ENCODE measurements at places on chromosomes 2 and 18.

DNA sequence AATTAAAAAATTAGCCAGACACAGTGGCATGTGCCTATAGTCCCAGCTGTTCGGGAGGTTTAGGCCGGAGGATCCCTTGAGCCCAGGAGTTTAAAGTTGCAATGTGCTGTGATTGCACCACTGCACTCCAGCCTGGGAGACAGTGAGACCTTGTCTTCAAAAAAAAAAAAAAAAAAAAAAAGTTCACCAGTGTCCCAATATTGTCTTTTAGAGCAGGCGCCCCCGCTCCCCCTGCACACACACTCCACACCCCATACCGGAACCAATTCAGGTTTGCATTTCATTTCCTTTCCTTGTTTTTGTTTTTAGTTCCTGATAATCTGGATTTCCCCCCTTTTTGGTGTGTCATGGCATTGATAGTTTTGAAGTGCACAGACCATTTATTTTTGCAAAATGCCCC lies 10.4 kb downstream of the TMEM87B start:
- no peak for DNase-seq

DNA sequence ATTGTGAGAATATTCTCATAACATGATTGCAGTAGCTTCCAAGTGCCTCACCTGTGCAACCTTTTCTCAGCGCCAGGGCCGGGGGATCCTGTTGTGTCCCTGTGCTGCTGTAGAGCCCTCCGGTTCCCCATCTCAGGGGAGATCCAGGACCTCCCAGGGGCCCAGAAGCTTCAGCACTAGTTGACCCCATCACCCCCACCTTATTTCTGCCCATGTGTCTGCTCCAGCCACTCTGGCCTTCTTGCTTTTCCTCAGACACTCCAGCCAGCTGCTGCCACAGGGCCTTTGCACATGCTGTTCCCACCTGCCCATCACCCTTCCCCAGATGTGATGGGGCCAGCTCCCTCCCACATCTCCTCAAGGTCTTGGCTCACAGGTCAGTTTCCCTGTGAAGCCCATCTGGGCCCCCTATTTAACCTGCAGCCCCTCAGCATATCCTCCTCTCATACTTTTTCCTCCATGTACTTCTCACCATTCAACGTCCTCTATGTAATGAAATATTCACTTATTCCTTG lies 226.5 kb downstream of the SEPTIN10 start:
- no peak for DNase-seq

DNA sequence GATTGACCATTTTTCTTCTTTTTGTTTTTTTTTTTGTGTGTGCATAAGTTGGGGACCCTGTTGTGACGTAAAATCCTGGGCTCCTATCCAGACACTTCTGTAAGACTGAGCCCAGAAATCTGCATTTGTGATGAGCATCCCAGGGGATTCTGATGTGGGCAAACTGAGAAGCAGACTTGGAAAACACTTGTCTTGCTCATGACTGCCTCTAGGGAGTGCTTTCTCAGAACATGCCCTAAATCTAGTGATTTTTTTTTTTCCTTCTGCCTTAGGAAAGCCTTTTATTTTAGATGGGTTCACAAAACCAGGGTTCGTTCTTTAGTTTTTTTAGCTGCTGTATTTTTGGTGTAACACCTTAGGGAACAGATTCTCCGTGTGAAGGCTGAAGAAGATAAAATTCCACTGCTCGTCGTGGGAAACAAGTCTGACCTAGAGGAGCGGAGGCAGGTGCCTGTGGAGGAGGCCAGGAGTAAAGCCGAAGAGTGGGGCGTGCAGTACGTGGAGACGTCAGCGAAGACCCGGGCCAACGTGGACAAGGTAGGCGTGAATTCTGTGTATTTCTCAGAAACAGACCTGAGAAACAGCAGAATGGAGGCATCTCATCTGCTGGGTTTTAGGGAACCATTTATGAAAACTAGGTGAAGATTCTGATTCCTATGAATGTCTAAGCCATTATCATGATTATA lies 36.7 kb downstream of the RALB start:
- no peak for DNase-seq

DNA sequence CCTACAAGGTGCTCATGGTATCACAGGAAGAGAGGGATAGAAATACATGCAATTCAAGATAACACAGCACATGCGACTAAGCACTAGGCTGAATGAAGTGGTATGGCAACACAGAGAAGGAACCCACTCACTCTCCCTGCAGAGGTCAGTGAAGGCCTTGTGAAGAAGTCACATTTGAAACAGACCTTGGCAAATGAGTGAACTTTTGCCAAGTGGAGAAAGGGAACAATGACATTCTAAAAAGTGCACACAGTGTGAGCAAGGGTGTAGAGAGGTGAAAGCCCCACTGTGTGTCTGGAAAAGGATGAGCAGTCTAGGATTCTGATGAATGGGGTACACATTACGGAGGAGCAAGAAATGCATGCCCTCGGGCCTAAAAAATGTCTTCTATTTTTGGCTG lies 23.3 kb downstream of the KLF7 start:
- DNase-seq, result no peak

DNA sequence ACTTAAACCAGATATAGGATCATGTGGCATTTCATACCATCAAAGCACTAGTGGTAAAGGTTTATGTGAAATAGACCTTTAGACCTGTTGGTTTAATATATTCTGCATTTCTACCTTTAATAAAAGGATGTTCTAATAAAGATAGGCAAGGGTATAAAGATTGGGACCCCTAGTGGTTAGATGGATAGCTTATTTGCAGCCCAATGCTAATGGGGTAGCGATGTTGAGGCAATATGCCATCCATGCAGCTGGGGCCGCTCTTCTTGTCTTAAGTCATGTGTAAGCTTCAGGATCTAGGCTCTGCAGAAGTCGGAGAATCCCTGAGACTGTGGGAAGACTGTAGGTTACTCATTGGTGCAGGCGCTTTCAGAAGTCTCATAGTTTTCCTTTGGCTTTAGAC lies 114.9 kb downstream of the ICOS start:
- DNase-seq, result peak; percentile 39

DNA sequence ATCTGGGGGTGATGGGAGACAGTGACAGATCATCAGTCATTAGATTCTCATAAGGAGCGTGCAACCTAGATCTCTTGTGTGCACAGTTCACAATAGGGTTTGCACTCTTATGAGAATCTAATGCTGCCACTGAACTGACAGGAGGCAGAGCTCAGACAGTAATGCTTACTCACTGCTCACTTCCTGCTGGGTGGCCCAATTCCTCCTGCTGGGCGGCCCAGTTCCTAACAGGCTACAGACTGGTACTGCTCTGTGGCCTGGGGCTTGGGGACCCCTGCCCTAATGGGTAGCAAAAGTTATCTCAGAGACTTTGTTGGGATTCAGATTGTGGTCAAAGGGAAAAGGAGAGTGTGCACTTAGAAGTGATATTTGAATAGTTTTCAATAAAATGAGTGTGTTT lies 840.1 kb upstream of the ID2 start:
- DNase-seq, result no peak

DNA sequence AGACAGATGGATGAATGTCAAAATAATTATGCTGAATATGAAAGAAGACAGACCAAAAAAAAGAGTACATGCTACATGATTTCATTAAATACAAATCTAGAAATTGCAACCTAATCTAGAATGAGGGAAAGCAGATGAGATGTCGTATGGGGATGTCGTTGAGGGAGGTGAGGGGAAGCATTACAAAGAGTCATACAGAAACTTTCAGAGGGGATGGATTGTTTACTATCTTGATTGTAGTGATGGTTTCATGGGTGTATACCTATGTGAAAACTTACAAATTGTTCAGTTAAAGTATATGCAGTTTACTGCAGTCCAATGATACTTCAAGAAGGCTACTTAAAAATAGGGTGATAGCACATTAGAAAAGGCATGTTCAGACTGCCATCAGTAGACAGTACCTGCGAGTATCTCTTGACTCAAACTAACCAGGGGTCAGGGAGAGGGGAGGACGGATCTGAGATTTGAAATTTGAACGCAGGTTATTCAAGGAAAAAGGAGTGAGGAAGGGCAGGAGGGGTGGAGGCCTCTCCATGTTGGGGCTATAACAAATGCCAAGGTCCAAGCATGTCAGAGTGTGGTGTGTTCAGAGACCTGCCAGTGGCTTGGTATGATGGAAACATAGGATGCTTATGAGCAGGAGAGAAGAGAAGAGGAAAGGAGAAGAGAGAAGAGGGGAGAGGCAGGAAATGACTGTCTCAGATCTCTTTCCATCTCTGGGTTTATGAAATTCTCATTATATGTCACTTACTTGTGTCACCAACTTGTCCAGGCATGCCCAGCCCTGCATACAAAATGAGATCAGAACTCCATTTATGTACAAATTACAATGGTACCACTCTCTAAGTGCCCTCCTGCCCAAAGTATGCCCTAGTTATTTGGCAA lies 257.3 kb upstream of the CXCR4 start:
- DNase-seq, result no peak

GRCh38 chr2:45172142-45172541 lies 162.9 kb upstream of the SIX2 start:
- DNase-seq, result no peak

- DNase-seq, result no peak
Observed at GRCh38 chr18:65215865-65216466, 534.8 kb upstream of the CDH7 start.

DNA sequence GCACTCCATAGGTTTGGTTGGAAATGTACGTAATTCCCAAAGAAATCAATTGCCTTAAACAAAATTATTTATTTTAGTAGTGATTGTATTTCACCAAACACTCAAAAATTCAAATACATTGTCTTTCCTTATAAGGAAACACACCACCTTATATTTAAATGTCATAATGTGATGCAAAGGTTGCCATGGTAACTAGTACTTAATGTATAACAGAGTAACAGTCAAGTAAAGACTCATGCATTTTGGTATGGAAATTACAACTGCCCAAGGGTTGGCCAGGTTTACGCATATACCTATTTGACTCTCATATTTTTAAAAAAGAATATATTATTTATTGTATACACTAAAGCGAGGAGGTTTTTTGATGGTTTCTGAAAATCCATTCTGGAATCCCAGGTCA lies 231.2 kb downstream of the TCF4 start:
- no peak for DNase-seq

DNA sequence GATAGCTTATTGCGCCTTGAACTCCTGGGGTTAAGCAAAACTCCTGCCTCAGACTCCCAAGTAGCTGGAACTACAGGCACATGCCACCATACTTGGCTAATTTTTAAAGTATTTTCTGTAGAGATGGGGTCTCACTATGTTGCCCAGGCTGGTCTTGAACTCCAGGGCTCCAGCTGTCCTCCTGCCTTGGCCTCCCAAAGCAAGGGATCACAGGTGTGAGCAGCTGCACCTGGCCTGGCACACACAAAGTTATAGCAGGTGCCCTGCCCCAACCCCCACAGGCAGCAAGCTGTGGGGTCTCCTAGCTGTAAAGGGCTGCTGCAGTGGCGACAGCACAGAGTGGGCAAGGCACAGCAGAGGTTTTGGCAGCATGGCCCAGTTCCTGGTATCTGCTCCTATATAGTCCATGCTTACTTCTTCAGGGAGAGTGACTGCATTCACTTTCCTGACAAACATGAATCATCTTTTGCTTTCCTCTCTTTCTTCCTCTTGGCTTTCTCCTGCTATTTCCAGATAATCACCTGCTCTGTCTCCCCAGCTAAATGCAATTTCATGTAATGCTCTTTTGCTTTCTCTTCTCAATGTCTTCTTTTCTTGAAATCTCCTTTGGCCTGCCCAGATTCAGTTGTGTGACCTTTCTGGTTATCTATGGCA lies 27.3 kb upstream of the METAP1D start:
- no peak for DNase-seq

- no peak for DNase-seq
Observed at GRCh38 chr2:9095690-9096089, 92.2 kb upstream of the MBOAT2 start.

- no peak for DNase-seq
Observed at GRCh38 chr2:44137872-44138551, 30.7 kb upstream of the PPM1B start.

DNA sequence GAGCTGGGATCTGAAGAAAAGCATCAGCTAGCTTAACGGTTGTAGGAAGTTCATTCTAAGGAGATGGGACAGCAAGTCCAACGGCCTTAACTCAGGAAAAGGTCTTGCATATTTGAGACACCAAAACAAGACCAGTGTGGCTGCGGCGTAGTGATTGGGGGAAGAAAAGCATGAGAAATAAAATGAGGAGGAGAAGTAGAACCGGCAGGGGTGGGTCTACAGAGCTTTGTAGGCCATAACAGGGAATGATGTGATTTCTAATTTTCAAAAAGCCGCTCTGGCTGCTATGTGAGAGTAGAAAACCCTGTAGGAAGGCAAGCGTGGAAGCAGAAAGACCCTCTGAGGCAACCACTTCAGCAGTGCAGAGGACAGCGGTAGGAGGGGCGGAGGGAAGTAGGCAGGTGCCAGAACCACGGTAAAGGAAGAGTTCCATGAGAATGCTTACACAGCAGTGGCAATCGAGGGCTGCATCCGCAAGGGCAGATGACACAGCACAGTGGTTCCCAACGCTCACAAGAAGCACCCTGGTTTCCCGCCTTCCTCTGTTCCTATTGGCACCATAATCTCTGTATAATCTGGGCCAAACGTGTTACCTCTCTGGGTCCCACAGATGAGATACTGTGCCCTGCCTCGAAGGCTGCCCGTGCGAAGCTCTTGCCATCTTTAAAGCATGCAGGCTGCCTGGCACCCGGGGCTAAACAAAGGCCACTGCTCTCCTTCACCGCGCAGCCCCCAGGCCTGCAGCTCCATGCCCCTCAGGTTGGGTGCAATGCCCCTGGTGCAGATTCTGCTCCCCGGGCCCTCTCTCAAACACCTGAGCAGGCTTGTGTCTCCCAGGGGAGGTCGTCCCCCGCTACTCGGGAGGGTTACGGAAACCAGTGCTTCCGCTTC lies 795 bp downstream of the ANKRD39 start:
- no peak for DNase-seq

DNA sequence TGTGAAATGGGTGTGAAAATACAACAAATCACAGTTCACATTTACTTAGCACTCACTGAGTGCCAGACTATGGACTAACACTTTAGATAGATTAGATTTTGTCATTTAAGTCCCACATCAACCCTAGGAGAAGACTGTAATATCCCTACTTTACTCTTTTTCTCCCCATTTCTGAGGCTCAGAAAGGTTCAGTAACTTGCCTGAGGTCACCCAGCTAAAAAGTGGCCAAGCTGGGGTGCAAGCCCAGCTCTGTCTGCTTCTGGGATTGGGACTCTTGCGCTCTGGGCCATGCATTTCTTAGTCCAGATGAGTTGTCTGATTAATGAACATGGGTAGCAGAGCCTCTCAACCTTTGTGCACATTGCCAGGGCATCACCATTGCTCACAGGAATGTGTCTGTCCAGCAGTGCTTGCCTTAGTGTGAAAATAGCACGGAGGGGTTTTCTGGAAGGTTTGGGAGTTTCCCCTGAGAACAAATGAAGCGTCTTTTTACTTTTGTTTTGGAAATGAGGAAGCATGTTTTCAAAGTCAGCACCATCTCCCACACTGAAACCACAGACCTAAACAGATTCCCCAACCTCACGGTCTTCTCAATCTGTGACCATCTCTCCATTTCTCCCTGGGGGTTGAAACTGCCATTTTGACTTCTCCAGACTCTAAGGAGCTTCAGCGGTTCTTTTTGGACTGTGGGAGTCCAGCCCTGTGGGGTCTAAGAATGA lies 31.9 kb downstream of the NRP2 start:
- DNase-seq, result no peak

GRCh38 chr18:60040971-60041370 lies 141.2 kb downstream of the PMAIP1 start:
- DNase-seq, result no peak

Measured in CD4-positive, alpha-beta memory T cell (primary cell).